Cardiac muscle cell (in vitro differentiated cells and primary cell): ENCODE measurements at places on chromosomes 2 and 18. TPM values are rescaled to one million over a fixed set of nuclear protein-coding genes. Genes with fewer than 3 reads are reported as not detected.

AFF3 gene
- total RNA-seq, result 12.8 and 16.2 TPM in 2 replicates

AMMECR1L gene
- total RNA-seq, result 7.9 and 10.3 TPM in 2 replicates

RPE gene
- 57.4 and 63.1 TPM in 2 replicates for total RNA-seq

GRCh38 chr2:85405201-85406059 lies 4.7 kb downstream of the CAPG start:
- DNase-seq, result no peak

DNA sequence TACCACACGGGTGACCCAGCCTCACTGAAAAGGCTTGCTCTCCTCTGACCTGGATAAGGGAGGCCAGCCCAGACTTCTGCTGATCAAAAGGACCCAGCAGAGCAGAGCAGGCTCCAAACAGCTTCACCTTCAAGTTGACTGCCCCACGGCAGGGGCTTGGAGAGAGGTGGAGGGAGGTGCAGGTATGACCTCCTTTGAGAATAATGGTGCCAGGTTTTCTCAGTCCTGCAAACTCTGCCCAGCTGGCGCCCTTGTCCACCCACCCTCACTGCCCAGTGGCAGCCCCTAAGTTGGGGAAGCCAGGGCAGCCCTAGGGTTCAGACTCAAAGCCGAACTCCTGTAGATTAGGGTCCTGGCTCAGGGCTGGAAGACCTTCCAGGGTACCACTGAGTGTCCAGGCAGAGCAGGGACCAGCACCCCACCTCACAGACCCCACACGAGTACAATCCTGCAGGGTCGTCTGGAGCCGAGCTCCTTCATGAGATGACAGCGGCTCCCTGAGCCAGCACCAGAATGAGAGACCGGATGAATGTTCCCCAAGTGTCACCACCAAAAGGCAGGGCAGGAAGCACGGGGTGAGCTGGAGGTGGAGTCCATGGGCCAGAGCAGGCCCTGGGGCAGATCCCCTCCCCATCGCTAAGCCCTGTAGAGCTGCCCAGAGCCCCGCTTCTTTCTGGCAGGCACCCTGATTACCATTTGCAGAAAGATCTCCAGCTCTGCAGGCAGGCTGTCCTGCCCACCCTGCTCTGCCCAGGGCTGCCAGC lies 3.6 kb upstream of the GPC1 start:
- no peak for DNase-seq

LRATD1 gene
- total RNA-seq, result 1.1 and 1.5 TPM in 2 replicates

- peak; percentile 57 for DNase-seq
These were observed 4.0 kb downstream of the BAZ2B start for GRCh38 chr2:159612255-159612901.

DNA sequence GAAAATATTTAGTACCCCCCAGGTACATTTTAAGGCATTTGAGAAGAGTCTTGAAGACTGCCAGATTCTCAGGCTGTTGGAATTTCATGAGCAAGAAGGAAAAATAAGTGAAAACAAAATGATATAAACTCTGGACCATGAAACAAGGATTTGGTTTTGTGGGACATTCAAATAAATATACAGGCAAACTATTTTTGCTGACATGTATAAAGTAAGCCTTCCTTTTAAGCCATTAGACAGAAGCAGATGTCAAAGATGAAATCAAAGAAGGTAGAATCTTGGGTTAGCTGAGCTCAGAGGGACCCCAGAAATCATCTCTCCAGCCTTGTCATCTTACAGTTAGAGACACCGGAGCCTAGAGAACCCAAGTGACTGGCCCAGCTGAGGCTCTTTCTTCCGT lies 51.3 kb upstream of the ACSL3 start:
- DNase-seq, result no peak
